Activated CD4-positive, alpha-beta T cell treated with anti-CD3 and anti-CD28 coated beads, Interleukin-2, Interleukin-4, amounts not matched to agents 100 ng/mL and 50 ng/mL, durations not matched to agents 16 hours and 8 hours (primary cell): ENCODE measurements at places on chromosomes 12 and 14.

DNA sequence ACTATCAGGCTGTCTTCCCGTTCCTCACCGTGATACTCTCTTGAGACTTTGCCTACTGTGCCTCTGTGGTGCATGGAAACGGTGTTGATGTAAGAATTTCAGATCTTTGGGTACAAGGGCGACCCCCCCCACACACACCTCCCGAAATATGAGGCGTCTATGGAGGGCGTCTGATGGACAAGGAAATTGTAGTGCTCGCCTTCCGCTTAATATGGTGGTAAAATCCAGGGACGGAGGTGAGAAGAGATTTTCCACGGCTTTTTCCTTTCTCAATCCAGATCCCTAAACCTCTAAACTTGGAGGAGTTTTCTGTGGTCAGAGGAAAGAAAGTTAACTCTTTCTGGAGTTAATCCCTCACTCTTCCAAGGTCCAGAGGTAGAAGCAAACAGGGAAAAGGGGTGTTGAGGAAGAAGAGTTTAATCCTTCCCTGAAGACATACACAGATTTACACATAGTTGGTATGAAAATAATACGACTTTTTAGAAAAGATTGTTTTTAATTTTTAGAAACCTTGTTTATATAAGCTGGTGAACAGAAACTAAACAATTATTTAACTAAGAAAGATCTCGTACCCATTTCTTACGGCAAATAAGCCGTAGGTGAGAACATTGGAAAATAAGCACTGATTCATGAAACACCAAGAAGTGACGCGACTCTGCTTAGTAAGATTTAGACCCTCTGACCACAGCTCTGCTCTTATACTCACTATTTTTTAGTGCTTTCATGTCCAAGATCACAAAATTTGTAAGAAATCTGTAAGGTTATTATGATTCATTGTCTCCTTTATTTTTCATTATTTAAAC lies 23.1 kb upstream of the RNASE12 start:
- DNase-seq = no peak

DNA sequence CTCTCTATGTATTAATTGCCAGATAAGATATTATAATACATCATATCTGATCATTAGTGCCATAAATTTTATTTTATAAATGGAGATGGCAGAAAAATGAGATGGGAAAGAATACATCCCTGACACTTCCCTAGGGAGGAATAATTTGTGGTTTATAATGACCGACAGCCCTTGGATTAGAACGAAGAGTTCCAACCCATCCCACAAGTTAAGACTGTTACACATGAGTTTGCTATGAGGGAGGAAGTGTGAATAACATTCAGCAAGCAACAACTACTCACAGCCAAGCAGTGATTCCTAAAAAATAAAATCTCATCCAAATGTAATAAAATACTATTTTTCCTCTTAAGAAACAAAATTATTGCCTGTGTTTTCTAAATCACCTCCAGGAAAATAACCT lies 299.0 kb downstream of the CCDC91 start:
- DNase-seq = no peak

- DNase-seq = no peak
These were observed 30.4 kb downstream of the DAO start for GRCh38 chr12:108910336-108910735.

- no peak for DNase-seq
These were observed 916 bp upstream of the CHPT1 start for GRCh38 chr12:101696251-101697196.

DNA sequence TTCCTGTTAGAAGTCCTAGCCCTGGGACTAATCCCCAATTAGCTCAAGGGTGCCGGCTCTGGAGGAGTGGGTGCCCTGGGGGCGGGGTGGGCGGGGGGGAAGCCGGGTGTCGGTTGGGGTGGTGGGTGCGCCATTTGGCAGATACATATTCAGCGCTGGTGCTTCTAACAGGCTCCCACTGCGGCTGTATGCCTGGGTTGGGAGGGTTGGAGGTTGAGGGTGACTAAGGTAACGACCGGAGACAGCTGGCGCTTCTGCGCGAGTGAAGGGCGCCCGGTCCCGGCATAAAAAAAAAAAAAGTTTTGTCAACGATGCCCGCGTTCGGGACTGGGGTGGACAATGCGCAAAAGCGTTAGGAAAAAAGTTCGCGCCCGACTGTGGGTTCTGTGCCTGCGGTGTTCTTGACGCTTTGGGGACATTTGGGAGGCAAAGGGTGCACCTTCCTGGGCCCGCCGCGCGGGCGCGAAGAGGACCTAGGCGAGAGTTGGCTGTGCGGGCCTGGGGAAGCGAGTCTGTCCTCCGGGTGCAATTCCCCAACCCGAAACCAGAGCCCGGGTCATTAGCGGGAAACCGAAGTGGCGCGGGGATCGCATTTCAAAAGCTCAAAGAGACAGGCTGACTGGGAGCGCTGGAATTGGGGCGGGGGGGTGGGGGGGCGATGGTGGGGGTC lies 19.2 kb downstream of the TBX3 start:
- no peak for DNase-seq
